ENCODE measurements at places on chromosomes 5 and 9. TPM values are rescaled to one million over a fixed set of nuclear protein-coding genes. Genes with fewer than 3 reads are reported as not detected.
A peak's percentile ranks its signal among the peaks of the same experiment; 100 is the strongest.

The C9orf50 gene
- total RNA-seq, result not detected

The PAEP gene
- not detected for total RNA-seq

The PSD2 gene
- not detected for total RNA-seq

The FNIP1 gene
- 21.6 TPM for total RNA-seq

- H3K4me3 ChIP-seq, result no peak overlapping the region
- peak; percentile 95 for DNase-seq
Observed at GRCh38 chr9:33233626-33234342, 6.2 kb upstream of the SPINK4 start.

DNA sequence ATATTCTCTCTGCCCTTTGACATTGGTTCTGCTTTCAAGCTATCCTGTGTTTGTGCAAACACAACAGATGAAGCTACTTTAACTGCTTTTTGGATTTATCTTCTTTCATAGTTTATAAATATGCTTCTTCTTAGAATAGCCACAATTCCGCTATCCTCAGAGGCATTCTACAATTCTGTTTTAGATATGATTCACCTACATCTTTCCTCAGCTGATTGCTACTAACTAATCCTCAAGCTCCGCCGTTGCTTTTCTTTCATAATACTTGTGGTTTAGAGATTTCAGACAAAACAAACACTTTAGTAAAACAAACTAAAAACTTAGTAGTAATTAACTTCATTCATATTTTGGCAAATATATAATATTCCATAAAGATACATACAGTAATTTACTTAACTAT is 52.5 kb downstream of the ECPAS start:
- H3K36me3 ChIP-seq, result peaks cover 76% of the 10 kb centered on the region
- peaks cover 18% of the 10 kb centered on the region for H3K4me1 ChIP-seq
- DNase-seq, result no peak
- H3K27ac ChIP-seq, result no peak overlapping the region

DNA sequence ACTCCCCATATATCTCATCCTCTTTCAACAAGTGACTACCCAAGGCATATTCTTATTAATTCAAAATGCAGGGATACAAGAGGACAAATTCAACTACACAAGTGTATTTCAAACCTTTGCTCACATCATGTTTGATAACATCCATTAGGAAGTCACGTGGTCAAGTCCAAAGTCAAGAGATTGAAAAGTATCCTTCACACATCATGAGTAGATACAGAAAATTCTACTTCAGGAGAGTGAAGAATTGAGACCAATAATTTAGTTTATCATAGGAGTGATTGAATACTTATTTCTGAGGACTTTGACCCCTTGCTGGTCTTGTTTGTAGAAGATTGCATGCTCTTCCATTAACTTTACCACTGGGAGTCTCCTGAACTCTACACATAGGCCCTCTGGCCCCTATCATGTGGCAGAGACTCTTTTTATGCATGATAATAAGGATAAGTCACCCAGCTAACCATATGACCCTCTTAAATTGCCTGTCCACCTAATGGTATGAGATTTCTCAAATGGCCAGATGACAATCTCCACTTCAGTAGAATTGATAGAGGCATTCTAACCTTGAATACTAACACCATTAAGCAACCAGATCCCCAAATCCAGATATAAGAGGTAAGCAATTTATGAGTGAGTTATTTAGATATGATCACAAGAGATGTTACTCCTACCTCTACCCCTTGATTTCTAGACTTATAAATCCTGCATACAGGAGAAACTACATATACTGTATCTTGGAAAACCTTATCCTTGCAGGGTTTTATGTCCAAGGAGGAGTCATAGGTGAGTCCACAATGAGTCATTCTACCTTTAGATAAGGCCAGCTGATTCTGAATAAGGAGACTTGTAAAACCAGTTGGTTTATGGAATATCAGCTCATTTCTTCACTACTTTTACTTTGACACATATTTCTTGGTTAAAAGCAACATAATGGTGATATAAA is 26.6 kb upstream of the SLC46A2 start:
- H3K36me3 ChIP-seq, result no peaks in the 10 kb centered on the region
- H3K4me1 ChIP-seq, result no peaks in the 10 kb centered on the region
- no peak overlapping the region for H3K27ac ChIP-seq
- H3K4me3 ChIP-seq, result no peak overlapping the region

GRCh38 chr9:104784098-104784497 is 20.2 kb downstream of the NIPSNAP3B start:
- H3K27ac ChIP-seq, result no peak overlapping the region
- no peaks in the 10 kb centered on the region for H3K27me3 ChIP-seq
- no peaks in the 10 kb centered on the region for H3K4me1 ChIP-seq

DNA sequence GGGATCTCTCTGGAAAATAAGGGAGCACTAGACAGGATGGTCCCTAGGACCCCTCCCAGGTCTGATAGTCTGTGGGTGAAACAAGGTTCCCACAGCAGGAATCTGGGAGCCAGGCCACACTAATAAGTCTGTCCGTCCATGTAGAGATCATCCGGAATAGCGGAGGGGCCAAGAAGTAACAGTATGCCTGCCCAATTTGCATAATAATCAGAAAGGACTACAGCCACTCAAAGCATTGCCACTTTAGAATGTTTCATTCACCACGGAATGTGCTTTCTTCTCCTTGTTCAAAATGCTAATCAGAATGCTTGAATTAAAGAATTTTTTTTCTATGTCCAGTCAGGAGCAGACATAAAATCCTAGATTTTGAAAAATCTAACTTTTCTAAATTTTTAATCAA is 254.9 kb downstream of the ACTL7B start:
- H3K36me3 ChIP-seq, result no peaks in the 10 kb centered on the region
- no peak overlapping the region for H3K27ac ChIP-seq
- H3K4me3 ChIP-seq, result no peak overlapping the region
- DNase-seq, result no peak
- H3K4me1 ChIP-seq, result peaks cover 15% of the 10 kb centered on the region

GRCh38 chr9:73093740-73094379 is 57.8 kb upstream of the ANXA1 start:
- no peaks in the 10 kb centered on the region for H3K36me3 ChIP-seq
- peak overlapping the region; percentile 62 for H3K4me3 ChIP-seq
- H3K27ac ChIP-seq, result no peak overlapping the region
- peak; percentile 56 for DNase-seq
- no peaks in the 10 kb centered on the region for H3K27me3 ChIP-seq

DNA sequence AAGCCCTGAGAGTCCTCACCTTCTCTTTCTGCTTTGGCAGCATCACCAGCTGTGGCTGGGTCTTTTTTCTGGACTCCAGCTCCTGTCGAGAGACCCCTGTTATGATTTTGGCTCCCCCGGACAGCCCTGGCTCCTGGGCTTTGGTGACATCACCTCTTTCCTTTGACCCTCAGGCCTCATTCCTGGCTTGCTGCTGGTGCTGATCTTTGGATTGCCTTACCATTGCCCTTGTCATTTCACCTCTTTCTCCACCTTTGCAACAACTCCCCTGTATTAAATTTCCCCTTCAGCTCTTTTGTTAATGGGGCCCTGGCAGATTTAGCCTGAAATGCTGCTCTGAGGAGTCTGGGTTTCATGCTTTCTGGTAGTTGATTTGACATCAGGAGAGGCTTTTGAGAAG is 322.8 kb downstream of the ZSWIM6 start:
- no peak overlapping the region for H3K4me3 ChIP-seq
- no peaks in the 10 kb centered on the region for H3K27me3 ChIP-seq

- no peaks in the 10 kb centered on the region for H3K36me3 ChIP-seq
- DNase-seq, result no peak
- no peak overlapping the region for H3K4me3 ChIP-seq
Observed at GRCh38 chr5:133244242-133244641, 192.4 kb downstream of the HSPA4 start.

GRCh38 chr5:141393267-141393666 is 834 bp downstream of the PCDHGA8 start:
- no peak overlapping the region for H3K4me3 ChIP-seq
- H3K4me1 ChIP-seq, result no peaks in the 10 kb centered on the region
- no peak overlapping the region for H3K27ac ChIP-seq
- no peaks in the 10 kb centered on the region for H3K36me3 ChIP-seq
- no peaks in the 10 kb centered on the region for H3K27me3 ChIP-seq

DNA sequence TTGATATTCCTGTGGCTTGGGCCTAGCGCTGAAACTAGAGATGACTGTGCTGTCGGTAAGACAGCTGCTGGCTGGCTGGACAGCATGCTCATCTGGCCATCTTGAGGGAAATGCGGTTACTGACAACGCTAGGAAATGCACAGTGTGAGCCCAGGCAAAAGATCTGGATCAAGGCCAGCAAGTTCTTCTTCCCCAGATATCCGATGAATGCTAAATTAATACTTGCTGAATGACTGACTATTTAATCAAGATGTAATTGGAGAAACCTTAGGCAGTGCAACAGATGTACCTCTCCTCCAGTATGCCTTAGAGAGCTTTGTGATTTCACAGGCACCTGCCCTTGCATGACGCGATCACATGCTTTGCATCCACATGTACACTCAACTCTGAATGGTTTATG is 659.1 kb downstream of the EFNA5 start:
- no peak for DNase-seq
- H3K27me3 ChIP-seq, result no peaks in the 10 kb centered on the region
- H3K27ac ChIP-seq, result no peak overlapping the region
- H3K4me3 ChIP-seq, result no peak overlapping the region

- H3K36me3 ChIP-seq, result no peaks in the 10 kb centered on the region
- no peak for DNase-seq
- no peaks in the 10 kb centered on the region for H3K27me3 ChIP-seq
- peaks cover 25% of the 10 kb centered on the region for H3K4me1 ChIP-seq
Observed at GRCh38 chr9:104091116-104091515, 3.0 kb upstream of the SMC2 start.

DNA sequence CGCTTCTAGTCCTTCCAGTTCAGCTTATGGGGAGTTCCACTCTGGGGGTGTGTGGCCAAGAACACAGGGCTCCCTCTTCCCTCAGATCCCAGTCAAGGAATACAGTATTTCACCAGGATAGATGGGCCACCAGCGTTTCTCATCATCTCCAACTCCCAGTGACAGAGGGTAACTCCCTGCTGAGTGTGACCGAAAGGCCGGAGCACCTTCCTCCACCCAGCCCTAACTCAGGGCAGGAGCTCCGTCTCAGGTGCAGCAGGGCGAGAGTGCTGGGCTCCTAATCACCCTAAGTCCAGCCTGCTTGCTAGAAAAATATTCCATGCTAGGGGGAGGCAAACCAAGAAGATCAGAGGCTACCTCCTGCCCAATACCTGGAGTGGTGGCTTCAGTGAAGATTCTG is 102.6 kb downstream of the ADAMTS2 start:
- no peak overlapping the region for H3K4me3 ChIP-seq
- H3K27me3 ChIP-seq, result no peaks in the 10 kb centered on the region
- no peak for DNase-seq
- H3K4me1 ChIP-seq, result peaks cover 36% of the 10 kb centered on the region
- peak overlapping the region; percentile 16 for H3K27ac ChIP-seq

DNA sequence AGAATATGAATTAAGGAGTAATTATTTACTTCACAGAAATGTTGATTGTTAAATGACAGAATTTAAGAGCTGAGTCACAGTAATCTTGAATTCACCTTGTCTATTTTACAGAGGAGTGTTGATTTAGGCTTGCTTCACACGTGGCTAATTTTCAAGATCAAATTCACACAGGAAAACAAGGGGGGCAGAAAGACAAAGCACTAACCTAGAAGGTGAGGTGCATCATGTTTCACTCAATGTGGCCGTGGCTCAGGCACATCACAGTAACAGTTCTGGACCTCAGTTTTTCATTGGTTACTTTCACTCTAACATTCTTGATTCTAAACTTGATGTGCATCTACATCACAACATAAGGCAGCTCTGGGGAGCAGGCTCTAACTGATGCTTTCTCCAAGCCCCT is 69.6 kb upstream of the GNAQ start:
- no peak overlapping the region for H3K4me3 ChIP-seq
- peaks cover 35% of the 10 kb centered on the region for H3K27me3 ChIP-seq
- no peaks in the 10 kb centered on the region for H3K36me3 ChIP-seq
- no peak for DNase-seq
- no peak overlapping the region for H3K27ac ChIP-seq

DNA sequence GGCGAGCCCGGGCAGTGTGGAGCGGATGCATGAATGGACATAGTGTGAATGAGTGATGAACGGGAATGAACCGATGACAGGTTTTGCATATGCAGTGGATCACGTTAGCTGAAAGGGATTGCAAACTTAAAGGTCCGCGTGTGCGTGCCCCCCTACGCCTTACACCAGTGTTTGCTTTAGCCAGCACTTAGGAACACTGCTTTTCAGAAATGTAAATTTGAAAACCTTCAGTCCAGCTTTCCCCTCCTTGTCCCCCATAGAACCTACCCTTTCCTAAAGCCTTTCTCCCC is 692 bp downstream of the PSAT1 start:
- H3K4me3 ChIP-seq, result peak overlapping the region; percentile 82
- no peak for DNase-seq
- peaks cover 10% of the 10 kb centered on the region for H3K4me1 ChIP-seq
- H3K36me3 ChIP-seq, result peaks cover 17% of the 10 kb centered on the region

All from GM23248 (cell line).